ENCODE measurements at places on chromosomes 16 and 17.

GRCh38 chr17:48597778-48598631, 4.4 kb upstream of the HOXB5 start:
- no peak for DNase-seq

DNA sequence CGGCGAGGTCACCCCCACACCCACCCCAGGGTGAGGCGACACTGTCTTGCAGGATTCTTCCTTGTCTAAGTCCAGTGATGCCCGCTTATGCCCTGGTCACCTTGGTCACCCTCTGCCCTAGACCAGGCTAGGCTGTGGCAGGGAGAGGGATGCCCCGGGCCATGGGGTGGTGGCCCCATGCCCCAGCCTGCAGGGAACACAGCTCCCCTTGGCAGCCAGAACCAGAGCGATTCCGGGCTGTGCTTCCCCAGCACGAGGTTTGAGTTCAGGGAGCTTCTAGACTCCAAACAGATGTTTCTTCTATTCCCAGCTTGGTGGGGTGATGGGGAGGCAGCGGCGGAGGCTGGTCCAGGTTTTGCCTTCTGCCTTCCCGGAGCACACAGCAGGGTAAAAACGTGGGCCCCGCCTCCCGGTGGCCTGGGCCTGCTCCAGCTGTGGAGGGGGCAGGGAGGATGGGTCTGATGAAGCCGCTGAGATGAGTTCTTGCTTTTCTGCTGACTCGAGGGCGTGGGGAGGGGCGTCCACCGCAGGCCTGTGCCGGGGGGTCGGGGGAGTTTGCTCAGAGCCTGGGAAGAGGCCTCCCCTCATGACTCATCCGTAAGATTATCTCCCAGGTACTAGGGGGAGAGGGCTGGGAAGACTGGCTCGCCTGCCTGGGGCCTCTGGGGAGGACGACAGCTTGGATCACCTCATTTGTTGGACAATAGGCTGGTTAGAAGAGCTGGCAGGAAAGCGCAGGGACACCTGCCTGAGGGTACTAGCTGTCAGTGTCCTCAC, 15.4 kb downstream of the SMTNL2 start:
- DNase-seq: no peak

- DNase-seq: no peak
Observed at GRCh38 chr16:50298591-50299507, 32.5 kb downstream of the ADCY7 start.

DNA sequence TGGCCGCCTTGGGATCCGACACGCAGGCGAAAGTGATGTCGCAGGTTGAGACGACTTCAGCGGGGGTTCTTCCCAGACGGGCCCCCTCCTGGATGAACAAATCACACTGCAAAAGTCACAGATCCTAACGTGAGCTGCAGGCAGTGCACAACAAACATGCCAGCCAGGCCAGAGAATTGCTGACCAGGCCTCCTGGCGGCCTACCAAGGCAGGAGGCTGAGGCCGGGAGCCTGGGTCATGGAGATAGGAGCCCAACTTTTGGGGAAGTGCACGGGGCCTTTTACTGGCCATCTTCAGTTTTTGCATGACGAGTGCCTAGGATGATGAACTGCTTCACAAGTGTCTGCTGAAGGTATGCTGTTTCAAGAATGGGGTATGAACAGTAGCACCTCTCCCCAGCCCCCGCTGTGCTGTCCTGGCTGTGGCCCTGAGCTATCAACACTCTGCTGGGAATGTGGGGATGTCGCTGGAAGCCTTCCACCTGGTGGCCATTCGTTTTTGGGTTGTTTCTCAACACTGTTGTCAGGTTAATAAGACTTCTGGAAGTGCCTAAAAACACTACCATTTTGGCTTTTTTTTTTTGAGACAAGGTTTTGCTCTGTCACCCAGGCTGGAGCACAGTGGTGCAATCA, 12.2 kb upstream of the ROGDI start:
- no peak for DNase-seq

DNA sequence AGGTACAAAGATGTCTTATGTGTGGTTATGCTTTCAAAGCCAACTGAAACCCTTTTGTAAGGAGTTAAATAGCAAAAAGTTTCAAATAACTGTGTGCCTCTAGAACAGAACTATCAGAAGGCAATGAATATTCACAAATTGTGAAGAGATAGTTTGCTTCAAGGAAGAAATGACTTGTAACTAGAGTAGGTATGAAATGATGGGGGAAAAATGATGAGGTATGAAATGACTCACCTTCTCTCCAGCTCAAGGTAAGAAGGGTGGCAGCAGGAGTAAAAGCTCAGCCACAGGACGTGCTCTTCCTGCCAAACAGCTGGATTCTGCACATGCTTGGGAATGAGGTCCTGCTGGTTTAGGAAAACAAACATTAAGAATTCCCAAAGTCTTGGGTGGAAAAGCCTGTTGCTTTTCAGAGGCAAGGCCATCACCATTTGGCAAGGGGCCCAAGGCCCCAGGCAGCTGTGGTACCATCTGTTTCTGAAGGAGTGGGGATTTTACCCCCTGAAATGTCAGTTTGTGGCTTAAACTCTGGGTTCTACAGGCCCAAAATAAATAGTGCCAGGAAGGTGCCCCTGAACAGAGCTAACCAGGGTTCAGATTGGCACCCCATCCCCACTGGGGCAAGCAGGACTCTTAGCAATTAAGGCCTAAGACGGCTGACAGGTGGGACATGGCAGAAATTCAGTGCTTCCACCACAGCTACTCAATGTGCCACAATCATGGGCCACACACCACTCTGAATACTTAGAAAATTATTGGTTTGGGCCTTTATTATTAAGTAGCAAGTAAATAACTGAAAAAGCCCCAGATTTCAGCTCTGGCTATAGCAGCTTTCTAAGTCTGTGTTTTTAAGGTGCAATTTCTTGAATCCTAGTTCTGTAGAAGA, 13.3 kb downstream of the HERPUD1 start:
- no peak for DNase-seq

- DNase-seq: no peak
Observed at GRCh38 chr17:67779098-67779672, 46.1 kb upstream of the BPTF start.

DNA sequence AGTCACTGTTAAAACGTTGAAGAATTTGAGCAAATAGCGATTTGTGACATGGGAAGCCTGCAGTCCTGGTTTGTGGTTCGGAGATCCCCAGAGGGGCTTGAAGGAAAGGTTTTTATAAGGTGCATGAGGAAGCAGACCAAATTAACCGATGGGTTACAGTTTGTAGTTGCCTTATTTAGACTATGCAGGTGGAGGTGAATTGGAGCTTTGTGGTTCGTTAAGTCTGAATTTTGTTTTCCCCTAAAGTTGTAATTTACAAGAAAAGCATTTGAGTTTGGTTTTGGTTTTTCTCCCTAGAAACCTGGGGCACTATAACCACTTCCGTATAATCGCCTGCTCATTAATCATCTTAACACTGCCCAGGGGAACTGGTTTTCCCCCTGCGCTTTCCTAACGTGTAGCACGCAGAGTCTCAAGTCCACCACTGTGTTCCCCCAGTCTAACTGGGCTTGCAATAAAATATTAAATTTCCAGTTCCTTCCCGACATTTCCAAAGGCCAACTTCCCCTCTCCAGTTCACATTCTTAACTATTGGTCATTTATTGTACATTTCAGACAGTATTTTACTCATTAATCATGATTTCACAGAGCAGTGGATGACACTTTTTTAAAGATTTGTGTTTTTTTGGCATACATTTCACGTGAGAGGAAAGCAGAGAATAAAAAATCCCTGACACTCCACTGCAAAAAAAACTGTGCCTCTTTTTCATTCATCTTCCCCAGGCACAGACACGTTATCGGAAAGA, 932 bp downstream of the ZNF267 start:
- no peak for DNase-seq

DNA sequence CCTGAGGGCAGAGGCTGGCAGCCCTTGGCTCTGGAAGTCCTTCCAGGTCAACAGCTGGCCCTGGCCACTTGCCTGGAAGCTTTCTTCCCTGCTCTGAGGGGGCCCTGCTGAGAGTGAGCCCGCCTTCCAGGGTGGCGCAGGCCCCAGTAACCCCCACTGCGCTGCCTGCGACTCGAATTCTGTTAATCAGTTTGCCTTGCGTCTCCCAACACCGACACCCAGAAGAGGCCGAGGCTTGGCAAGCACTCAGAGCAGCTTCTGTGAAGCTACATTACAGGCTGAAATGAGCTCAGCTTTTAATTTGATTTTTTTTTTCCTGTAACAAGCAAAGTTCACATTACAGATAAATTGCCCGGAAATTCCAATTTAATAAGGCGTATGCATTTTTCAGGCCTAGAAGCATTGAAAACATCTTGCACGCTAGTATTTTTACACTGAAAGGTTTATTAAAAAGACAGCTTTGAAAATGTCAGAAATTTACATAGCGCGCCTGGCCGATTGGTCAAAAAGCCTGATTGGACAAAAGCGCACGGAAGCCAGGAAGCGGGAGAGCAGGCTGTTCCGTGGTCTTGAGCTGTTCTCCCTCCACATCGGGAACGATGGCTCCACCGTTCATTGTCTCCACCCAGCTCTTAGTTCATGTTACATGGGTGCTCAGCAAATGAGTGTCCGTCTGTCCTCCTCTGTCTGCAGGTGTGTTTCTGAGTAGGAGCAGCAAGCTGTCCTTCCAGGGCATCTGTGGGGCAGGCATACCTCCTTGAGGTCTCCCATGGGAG, 65.5 kb upstream of the HSBP1 start:
- DNase-seq: no peak

GRCh38 chr17:58911741-58912343, 156.2 kb downstream of the PPM1E start:
- DNase-seq: no peak

- DNase-seq: peak; percentile 72
Observed at GRCh38 chr16:31073142-31073969, 684 bp downstream of the ZNF668 start.

DNA sequence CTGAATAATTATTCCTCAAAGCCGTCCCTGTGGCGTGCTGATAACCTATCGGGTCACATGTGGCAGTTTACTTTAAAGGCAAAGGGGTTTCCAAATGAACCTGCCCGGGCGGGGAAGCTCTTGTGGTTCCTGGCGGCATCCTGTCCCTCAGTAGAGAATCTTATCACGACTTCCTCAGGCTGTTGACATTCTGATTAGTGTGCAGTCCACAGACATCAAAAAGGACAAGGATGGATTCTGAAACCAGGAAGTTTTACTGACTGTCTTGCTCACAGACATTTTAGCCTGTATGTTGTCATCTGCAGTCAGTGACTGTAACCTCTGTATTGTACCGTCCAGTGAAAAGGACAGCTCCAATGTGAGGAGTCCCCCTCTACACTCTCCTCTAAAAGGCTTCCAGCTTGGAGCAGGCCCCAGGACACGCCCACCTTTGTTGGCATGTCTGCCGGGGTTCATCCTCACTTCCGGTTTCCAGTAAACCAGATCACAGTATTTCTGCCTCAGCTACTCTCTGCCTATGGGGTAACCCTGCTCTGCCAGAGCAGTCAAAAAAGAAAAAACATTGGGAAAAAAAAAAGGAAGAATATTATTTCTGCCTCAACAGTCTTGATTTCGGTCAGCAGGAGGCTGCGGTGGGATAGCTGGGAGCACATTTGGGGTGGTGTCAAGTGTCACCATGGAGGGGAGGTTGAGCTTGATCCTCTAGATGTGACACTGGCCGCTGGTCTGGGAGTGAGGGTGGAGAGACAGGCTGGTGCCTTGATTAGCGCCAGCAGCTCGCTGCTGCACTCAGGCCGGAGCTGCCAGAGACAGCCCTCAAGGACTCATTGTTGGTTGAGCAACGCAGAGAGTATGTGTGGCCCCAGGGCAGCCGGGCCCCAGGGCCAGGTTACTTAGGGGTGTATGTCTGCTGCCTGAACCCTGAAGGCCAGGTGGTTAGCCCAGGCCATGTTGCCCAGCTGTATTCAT, 89.0 kb upstream of the DNAH17 start:
- DNase-seq: no peak

DNA sequence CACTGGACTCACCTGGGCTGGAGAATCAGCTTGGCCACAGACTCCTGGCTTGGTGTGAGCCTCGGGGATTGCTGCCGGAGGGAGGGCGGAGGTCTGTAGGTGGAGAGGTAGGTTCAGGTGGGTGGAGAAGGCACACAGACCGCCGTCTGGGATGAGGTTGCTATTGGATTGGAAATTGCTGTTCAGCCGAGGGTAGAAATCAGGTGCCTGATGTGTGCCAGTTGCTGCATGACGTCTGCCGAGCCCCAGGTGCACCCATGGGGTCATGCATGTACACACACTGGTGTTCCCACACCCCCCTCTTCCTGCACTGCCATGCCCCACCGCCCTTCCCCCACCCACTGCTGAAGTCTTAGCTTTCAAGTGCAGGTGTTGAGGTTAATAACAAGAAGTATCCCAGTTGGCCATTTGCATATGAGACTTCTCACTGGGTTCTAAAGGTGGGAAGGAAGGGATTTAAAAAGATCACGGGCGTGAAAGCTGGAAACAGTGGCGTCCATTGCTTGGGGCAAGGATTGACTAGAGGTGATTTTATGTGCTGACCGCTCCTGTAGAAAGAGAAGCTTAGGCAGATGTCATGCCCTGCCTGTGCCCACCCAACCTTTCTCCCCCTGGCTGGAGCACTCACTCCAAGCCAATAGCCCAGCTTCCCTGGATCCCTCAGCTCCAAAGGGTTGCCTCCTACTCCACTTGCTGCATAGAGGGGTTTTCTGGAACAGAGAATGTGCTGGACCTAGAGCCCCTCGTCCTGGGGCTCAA, 193.6 kb downstream of the CCDC182 start:
- no peak for DNase-seq

- DNase-seq: no peak
Observed at GRCh38 chr16:86697715-86698114, 119.4 kb downstream of the FOXL1 start.

DNA sequence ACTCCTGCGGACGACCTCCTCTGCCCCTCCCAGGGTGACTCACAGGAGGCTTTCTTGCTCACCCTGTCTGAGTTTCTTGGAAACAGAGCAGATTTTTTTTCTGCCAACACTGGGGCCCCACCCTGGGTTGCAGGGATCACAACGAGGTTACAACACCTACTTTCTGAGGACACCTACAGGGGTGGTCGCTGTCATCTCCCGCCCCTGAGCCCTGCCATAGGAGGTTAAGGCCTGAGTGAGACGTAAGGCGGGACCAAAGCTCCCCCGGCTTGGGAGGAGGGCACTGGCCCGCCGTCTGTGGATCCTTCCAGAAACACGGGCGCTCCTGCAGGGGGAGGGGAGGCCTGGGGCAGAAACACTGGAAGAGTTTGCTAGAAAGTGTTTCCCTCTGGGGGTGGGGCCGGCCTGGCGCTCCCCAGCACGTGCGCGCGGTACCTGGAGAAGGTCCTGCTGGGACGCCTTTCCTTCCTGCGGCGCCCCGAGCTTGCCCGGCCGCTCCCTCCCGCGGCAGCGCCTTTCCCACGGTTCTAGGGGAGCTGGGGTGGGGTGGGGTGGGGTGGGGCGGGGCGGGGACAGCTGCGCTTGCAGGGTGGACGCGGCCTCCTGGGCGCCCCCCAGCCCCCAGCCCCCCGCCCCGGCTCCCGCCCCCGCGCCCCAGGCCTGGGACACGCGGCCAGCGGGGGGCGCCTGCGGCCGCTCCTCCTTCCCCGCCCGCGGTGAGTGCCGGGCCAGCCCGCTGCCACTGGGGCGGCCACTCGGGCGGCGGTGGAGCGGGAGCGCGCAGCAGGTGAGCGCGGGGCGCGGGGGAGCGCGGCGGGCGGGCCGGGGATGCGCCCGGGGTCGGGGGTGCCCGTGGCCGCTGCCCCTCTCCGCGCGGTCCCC, 20.7 kb upstream of the ADCY7 start:
- DNase-seq: peak; percentile 37
